Panc1 (cell line): ENCODE measurements at places on chromosomes 7 and 10.

GRCh38 chr7:83850125-83850524, 201.2 kb upstream of the SEMA3E start:
- DNase-seq = no peak

- DNase-seq = peak; percentile 58
Observed at GRCh38 chr7:876077-876971, at the start of gene GET4. Gene GET4 (plus strand): TSS chr7:876554. CDS start chr7:876646, 92 bp downstream.

DNA sequence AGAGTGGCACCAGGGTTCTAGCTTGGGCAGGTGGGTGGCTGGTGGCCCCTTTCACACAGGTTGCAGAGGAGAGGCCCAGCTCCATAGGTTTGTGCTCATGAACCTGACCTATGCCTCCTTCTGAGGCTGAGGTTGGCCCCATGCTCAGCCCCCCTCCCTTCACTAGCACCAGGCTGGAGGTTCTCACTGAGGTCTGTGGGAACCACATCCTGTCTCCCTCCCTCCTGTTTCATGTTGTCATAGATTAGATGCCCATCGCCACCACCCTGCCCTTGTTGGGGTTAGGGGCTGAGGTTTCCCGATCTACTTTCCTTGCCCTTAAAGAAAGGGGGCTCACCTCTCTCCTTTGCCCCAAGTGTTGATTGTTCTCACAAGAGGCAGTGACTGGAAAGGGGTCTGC, 14.7 kb downstream of the NEUROG3 start:
- DNase-seq = no peak

GRCh38 chr7:82469207-82469606, 25.6 kb upstream of the CACNA2D1 start:
- no peak for DNase-seq

DNA sequence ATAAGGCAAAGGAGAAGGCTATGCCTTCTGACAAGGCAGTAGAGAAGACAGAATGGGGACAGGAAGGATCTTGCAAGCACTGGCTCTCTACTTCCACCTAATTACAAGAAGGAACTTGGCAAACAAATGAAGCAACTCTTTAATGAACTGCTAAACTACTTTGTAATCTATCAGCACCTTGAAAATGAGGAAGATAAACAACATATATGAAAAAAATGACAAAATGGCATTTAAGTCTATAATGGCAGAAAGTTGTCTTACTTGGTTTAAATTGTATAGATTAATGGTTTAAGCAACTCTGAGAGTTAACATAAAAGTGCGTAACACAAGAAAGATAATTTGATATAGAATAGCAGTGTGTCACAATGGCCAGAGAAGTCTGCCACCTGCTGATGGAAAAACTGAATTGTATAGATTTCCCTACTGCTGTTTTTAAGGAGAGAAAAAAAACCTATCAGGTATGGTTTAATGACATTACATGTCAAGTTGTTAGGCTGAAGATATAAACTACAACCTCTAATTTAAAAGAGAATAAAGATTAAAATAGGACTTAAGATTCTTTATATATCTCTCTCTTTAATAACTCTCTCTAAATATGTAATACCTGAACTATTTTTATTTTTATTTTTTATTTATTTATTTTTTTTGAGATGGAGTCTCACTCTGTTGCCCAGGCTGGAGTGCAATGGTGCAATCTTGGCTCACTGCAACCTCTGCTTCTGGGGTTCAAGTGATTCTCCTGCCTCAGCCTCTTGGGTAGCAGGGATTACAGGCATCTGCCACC, 11.8 kb downstream of the NT5C3A start:
- no peak for DNase-seq
